ENCODE measurements at places on chromosomes 7 and 10. TPM values are rescaled to one million over a fixed set of nuclear protein-coding genes. Genes with fewer than 3 reads are reported as not detected.

- DNase-seq: no peak
Observed at GRCh38 chr7:155618708-155619633, 25.5 kb upstream of the RBM33 start.

- peak; percentile 35 for DNase-seq
Observed at GRCh38 chr7:104272767-104273384, 55.5 kb upstream of the LHFPL3 start.

- no peak for DNase-seq
Observed at GRCh38 chr10:104306897-104307296, 31.4 kb downstream of the ITPRIP start.

- DNase-seq: peak; percentile 62
Observed at GRCh38 chr10:47311932-47312662, 10.2 kb upstream of the GDF2 start.

DNA sequence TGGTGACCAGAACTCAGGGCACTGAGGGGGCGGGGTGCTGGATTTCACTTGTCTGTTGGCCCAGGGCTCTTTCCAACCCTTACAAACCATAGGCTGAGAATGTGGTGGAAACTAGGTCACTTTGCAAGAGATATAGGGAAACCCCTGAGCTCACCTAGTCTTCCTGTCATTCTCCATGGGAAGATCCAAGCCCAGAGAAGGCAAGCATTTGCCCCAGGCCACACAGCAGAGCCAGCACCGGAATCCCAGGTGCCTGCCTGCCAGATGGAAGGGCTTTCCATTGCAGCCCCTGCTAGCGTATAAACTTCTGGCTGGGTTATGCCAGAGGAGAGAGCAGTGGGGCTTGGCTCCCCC lies 427 bp downstream of the PYROXD2 start:
- no peak for DNase-seq

DNA sequence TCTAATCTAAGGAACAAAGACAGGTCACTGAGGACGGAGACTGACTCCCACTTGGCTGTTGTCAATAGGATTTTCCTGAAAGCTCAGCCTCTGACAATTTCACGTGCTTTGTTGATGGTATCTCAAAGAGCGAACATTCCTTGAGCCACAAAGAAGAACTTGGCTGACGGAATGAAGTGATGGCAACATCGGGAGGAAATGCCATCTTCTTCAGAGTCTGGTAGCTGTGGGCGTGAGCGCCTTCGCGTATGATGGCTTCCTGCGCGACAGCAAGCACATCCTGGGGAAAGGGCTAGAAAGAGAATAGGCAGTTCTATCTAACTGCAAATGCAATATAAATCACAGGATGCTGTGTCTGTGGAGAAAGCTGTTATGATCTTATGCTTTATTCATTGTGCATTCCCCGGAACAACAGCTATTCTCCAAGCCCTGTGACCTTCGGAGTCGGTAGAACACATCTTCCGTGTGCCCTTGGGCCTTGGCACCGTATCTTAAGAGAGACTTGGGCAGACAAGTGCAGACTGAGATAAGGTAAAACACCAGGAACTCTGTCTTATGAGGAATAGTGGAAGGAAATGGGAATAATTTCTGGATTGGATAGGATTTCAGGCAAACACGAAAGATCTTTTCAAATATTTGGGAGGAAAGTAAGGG lies 19.6 kb upstream of the GTPBP4 start:
- no peak for DNase-seq

GRCh38 chr7:83306502-83306901 lies 143.8 kb upstream of the PCLO start:
- no peak for DNase-seq

GRCh38 chr10:99595770-99596465 lies 24.3 kb downstream of the SLC25A28 start:
- DNase-seq: no peak

Gene HKDC1
- 0.13 TPM for total RNA-seq

GRCh38 chr10:26801274-26801673 lies 59.5 kb downstream of the ABI1 start:
- DNase-seq: no peak

- no peak for DNase-seq
Observed at GRCh38 chr10:82738592-82738991, 863.6 kb downstream of the NRG3 start.

Gene SPDYE11
- total RNA-seq: not detected

Gene MSMB
- total RNA-seq: not detected

GRCh38 chr10:133318494-133319127 lies 9.9 kb downstream of the ZNF511 start:
- peak; percentile 62 for DNase-seq

DNA sequence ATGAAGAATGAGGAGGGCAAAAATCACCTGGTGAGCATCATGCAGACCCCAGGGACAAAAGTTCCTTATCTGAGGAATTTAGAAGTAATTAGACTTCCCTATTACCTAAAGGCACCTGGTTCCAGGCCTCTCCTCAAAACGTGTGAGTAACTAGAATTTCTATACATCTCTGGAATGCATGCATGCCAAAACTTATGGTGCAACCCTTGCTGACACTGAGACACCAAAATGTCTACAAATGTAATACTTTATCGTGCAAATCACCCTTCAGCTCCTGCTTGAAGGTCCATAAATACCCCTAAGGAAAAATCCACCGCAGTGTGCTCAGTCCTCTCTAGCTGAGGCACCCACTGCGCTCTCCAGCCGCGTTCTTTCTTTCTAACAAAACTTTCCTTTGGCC lies 84.2 kb downstream of the PAXIP1 start:
- DNase-seq: no peak

DNA sequence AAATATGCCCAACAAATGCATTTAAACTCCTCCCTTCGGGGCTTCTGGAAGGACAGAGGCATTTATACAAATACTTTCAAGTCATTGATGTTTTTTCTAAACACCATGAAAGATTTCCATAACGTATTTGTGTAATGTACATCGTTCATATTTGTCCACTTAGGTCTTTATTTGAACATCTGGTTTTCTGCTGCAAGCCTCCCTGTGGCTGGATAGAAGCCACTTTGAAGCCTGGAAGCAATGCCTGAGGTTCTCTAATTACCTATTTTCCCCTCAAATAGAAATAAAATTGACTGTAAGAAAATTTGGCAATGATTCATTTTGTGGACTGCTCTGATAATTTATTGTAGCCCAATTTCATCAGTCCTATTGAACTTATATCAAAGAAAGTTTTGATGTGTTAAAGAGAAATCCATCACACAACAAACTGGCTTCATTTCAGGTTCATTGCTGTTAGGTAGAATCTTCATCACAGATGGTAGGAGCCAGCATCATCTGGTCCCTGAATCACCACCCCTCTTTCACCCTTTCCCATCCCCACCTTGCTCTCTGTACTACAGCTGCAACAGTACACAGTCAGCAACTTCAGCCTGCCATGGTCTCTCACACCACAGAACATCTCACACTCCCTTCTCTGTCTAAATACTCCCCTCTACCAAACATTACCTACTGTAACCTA lies 186.0 kb upstream of the MGMT start:
- DNase-seq: no peak

DNA sequence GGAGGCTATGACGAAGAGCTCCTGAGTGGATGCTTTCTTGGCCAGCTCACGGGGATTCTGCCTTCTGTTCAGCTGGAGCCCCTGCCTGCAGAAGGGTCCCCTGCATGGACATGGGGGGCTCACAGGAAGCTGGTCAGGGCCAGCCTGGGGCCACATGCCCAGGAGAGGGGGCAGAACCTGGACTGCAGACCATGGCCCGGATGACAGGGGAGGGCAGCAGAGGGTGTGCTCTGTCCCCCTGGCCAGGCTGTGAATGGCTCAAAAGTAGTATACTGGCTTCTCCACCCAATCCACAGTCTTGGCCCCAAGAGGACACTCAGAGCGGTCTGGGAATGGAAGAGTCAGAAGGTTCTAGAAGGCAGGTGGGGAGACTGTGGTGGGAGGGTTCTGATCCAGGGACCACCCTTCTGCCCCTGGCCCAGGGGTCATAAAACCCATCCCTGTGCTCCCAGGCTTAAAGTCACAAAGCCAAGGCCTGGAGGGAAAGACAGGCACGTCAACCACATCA lies 40.3 kb downstream of the PPIF start:
- DNase-seq: no peak

Gene PTN
- total RNA-seq: not detected

GRCh38 chr7:113199841-113200240 lies 81.5 kb upstream of the SMIM30 start:
- DNase-seq: no peak

- peak; percentile 56 for DNase-seq
Observed at GRCh38 chr10:103745341-103746247, 109.8 kb downstream of the SH3PXD2A start.

Gene GHRHR
- not detected for total RNA-seq

DNA sequence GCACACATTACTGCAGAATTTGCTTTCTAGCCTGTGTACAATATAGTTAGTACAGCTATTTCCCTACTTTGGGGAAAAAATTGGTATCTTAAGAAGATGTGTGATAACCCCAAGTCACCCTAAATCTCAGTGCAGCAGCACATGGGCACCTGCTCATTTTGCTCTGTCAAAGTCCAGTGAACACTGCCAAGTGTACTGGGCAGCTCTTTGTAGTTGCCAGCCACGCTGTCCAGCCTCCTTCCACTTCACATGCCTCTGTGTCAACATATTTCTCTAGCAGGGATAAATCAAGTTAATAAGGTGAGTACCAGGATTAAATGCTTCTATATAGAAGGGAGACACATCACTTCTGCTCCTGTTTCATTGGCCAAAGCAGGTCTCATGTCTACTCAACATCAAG lies 87.1 kb upstream of the CDC14C start:
- DNase-seq: no peak

DNA sequence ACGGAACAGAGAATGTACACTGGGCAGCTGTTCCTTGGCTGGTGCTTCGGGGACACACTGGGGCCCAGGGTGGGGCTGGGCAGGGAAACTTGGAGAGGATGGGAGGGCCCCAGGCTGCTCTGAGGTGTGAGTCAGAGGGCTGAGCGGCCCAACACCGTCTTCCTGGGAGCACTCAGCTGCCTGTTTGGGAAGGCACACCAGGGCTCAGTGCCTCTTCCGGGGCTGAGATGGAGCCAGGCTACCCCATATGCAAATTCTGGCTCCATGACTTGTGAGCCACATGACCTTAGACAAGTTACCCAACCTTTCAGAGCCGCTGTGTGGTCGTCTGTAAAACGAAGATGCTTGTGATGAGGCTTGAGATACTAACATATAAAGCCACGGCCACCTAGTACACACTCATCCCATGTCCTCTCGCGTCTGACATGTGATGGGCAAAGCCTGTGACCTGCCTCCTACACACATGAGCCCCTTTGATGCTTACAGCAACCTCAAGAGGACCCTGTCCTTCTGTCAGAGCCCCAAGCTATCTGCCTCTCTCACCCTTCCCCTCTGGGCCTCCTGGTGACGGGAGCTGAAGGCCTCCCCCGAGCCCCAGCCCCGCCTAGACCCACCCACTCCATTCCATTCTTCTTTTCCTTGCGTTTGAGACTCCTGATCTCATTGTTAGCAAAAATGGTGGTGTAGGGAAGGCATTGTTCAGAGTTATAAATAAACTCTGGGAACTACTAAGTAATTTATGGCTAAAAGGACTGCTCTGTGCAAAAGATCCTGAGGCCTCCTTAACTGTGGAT lies 26.1 kb downstream of the KLRG2 start:
- DNase-seq: no peak

DNA sequence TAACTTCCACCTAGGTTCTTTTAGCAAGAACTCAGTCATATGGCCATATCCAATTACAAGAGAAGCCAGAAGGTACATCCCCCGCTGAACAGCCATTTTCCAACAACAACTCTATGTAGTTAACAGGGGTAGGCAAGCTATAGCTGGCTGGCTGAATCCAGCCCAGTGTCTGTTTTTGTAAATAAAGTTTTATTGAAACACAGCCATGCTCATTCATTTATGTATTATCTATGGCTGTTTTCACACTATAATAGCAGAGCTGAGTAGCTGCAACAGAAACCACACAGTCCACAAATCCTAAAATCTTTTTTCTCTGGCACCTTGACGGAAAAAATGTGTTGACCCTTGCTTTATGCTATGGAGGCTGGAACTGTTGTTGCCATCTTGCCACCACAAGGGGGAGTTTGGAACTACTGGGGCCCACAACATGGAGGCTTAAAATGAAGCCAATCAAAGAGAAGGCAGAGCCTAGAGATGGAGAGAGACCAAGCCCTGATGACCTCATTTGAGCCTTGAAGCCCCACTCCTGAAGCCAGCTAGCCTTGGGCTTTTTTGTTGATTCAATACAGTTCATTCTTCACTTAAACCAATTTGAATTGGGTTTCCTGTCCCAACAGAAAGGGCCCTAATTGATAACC lies 33.3 kb upstream of the XPNPEP1 start:
- no peak for DNase-seq

- DNase-seq: peak; percentile 72
Observed at GRCh38 chr10:52578871-52579405, 193.6 kb downstream of the MBL2 start.

GRCh38 chr7:1558181-1558811 lies 2.3 kb upstream of the TMEM184A start:
- DNase-seq: no peak

All from dermis microvascular lymphatic vessel endothelial cell (primary cell).